IPS-NIHi11 (cell line): ENCODE measurements at places on chromosomes 16 and 17.

DNA sequence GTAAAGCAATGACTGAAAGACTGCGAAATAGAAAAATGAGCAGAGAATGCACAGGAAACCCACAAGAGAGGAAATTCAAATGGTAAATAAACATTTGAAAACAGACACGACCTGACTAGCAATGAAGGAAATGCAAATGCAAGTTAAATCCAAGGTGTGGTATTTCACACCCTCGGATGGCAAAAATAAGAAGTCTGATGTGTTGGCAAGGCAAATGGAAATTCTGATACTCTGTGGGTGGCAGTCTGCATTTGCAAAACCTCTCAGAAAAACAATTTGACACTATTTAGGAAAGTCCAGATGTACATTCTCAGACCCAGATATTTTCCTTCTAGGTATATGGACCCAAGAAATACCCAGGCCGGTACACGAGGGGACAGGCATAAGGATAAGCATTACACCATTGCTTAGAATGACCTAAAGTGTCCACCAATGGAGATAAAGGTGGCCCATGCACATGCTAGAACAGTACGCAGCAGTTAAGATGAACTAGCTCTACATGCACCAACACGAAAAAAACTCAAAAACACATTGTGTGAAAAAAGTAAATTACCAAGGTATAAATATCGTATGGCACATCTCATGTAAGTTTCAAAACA is 116.7 kb downstream of the GAS7 start:
- DNase-seq: no peak

DNA sequence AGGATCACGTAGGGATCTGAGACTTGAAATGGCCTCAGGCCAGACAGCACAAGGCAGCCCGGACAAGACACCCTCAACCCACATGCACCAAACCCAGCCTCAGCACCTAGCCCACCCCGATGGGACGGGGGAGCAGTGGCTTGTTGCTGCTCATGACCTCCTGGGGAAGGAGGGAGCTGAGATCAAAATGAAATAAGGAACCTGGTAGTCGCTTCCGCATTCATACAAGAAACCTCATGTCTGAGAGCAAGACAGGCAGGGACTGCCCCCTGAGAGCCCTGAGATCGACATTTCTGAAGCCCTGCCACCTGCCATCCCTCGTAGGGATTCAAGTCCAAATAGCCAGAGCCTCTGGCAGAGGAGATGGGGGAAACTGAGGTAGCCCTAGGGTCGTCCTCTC is 5.7 kb upstream of the CEP131 start:
- DNase-seq: no peak

- peak; percentile 87 for DNase-seq
Measured at GRCh38 chr16:89615596-89616090, 2.2 kb downstream of the DPEP1 start.

- DNase-seq: no peak
Measured at GRCh38 chr17:68341482-68341881, 50.2 kb downstream of the ARSG start.

- no peak for DNase-seq
Measured at GRCh38 chr17:7018331-7018964, 4.4 kb upstream of the BCL6B start.

DNA sequence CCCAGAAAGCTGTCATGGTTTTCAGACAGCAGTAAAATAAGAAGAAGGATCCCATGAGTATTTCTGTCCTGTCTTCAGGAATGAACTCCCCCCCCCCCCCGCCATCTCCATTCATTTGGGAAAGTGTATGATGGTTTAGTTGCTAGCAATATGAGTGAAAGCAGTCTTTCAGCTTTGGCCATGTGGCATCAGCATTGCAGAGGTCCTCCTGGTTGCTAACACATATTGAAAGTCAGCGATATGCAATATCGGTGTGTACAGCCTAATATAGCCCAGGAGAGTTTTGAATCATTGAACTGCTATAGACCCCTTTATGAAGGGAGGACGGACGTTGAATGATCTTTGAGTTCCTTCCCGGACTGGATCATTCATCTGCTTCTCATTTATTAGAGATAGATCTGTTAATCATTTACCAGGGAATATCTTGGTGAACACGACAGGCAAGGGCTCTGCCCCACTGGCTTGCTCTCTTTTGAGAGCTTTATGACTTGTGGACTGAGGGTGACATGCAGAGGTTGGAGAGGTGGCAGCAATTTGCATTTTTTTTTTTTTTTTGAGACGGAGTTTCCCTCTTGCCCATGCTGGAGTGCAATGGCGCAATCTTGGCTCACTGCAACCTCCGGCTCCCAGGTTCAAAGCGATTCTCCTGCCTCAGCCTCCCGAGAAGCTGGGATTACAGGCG is 25.2 kb downstream of the DEF8 start:
- DNase-seq: no peak

GRCh38 chr16:52958951-52959350 is 93.7 kb downstream of the CHD9NB start:
- no peak for DNase-seq

DNA sequence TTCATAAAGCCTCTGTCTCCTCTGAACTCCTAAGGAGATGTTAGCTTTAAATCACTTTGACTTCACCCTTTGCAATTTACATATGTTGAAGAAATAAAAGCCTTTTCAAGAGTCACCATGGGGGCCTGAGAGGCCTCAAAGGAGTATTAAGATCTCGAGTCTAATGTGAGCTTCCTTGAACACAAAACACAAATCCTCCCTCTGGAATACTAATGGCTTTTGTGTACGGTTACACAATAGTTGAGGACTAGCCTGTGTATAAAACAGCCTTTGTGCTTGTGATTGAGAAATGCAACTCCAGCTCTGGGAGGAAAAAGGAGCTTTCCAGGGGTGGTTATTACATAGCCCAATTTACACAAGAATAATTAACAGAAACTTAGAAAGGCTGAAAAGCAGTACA is 1140.2 kb downstream of the CDH11 start:
- peak; percentile 15 for DNase-seq

- DNase-seq: no peak
Measured at GRCh38 chr16:80536238-80536637, 4.6 kb upstream of the DYNLRB2 start.

DNA sequence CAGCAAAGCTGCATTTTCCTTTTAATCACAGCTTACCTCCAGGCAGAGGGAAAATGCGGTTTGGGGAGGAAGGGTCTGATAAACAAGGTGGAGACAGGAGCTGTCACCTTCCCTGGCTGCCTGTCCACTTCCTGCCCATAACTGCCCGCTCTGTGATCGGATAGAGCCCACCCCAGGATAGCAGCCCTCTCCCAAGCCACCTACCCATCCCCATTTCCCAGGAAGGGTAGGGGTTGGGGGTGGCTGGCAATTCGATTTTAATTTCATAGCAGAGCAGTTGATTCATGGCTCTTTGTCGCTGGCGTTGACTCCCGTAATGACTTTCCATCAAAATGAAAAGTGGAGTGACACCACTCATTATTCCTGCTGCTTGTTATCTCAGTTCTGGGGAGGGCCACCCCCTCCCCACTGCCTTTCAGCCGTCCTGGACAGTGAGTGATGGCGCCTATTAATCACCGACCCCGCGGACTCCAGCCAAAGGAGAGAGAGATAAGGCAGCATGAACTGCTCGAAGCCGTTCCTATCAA is 11.2 kb downstream of the CDK5RAP3 start:
- DNase-seq: no peak

GRCh38 chr17:45883063-45883462 is 11.3 kb upstream of the MAPT start:
- no peak for DNase-seq

DNA sequence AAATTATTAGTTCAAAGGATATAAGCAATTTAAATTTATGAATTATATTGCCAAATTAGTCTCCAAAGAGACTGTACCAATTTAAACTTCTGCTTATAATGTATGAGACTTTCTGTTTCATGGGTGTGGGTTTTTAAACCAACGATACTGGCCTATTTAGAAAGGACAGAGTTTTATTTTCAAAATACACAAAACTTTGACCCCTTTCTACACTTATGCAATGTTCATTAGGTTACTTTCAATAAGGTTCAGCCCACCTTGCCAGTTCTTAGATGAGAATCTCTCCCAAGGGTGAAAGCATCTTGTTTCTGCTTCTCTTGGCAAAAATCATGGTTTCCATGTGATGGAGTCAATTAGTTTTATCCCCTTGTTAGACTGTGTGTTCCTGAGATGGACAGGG is 84.7 kb downstream of the MYO1D start:
- DNase-seq: no peak
